Vagina (tissue), 2 donors: ENCODE measurements at places on chromosomes 12 and 14.

DNA sequence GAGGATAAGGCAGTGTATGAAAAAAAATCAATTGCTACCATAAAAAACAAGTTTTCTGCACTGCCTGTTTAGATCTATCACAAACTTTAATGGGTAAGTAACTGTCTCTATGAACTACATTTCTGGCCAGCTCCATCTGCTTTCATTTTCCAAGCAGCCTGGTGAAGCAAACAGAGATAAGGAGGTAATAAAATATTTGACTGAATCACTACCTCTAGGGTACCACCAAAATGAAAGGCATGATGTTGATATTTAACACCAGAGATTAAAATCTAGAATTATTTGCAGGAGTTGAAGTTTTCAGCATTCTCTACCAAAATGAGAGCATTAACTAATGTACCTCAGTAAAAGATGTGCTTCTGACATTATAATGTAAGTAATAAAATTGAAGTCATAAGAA, 863.5 kb upstream of the MGAT4C start:
- DNase-seq: no peak

- no peak for DNase-seq
Observed at GRCh38 chr12:48930475-48930874, 5.2 kb upstream of the FKBP11 start.

DNA sequence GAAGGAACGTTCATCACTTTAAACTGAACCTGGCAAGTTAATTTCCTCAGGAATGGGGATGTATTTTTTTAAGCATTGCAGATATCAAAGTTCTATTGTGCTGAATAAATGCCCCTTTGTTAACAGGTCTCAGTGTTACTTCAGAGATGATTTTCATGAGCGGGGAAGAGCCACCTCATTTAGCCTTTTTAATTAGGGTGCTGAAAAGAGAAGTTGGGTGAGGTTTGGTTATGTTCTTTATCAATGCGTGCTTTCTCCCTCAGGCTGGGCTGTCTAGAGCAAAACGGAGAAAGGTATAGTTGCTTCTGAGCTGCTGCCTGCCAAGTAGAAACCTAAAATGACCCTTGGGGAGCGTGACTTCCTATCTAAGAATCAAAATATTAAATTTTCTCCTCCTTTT, 8.0 kb upstream of the HIP1R start:
- no peak for DNase-seq

- no peak for DNase-seq
Observed at GRCh38 chr14:71321574-71322315, 414.5 kb downstream of the PCNX1 start.

- DNase-seq: no peak
Observed at GRCh38 chr14:24095271-24096068, 1.4 kb downstream of the PCK2 start.
